GM23248 (cell line): ENCODE measurements at places on chromosomes 3 and 15. TPM values are rescaled to one million over a fixed set of nuclear protein-coding genes. Genes with fewer than 3 reads are reported as not detected.

The OR5K4 gene
- total RNA-seq, result not detected in 2 replicates

DNA sequence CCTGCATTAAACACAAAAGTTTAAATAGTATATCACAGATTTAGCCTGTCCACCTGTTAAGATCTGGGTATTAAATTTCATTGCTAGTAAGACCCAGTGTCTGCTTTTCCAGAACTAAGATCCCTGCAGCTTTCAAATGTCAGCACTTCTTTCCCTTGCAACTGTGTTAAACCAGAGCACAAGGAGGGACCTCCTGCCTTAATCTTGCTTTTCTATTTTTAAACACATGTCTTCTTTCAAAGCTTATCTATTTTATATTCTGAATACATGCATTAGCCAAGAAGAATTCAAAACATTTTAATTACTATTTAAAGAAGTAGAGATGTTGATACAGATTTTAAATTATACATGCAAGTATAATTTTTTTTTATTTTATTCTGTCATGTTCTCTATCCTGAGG lies 315.1 kb downstream of the ARPP21 start:
- DNase-seq, result no peak

The PLCH1 gene
- total RNA-seq, result under 0.01 TPM in 1 of 2 replicates, not detected in the other

GRCh38 chr15:79163395-79163794 lies 72.8 kb upstream of the RASGRF1 start:
- no peak for DNase-seq
